Activated CD8-positive, alpha-beta memory T cell treated with anti-CD3 and anti-CD28 coated beads for 24 hours (primary cell): ENCODE measurements at places on chromosomes 5 and 9.

DNA sequence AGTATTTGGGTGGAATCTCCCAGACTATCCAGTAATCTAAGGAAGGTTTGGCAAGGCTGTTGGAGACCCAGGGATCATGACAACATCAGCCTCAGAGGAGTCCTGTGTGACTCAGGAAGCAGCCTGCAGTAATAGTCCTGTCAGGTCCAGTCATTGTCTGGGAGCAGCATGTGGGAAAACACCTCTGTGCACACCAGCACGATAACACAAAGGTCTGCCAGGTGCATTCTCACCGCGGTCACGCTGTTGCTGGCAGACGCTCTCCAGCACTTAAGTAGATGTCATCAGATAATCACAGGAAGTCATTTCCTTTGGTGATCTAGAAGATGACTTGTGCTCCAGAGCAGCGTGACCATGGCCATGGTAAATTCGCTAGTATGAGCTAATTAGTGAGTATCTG lies 99.2 kb upstream of the IQGAP2 start:
- no peak for DNase-seq

GRCh38 chr5:177599731-177600507 lies at the start of gene B4GALT7:
Gene B4GALT7 (plus strand): TSS chr5:177600132. CDS start chr5:177600211, 79 bp downstream.
- peak; percentile 97 for DNase-seq

DNA sequence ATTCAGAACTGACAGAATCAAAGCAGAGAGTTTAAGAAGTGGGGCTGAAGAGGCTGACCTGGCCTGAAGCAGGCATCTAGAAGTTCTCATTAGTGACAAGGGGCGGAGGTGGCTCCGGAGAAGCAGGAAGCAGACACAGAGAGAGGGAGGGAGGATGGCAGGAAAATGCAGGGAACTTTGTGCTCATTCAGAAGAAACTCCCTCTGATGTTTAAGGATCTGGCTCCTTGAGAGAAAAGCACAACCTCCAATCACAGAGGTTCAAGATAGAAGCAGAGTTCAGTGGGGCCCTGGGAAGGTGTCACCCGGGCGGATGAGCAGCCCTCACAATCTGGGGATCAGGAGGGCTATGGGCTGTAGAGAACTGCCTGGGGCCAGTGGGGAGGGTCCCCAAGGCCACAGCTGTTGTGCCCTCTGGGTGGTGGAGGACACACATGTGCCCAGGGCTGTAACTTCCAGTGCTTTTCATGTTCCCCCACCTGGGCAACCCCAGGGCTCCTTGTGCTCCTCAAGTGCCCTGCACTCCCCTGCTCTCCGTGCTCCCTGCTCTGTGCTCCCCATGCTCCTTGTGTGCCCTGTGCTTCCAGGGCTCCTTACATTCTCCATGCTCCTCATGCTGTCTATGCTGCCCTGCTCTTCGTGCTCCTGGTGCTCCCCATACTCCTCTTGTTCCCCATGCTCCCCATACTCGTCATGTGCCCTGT lies 51.4 kb downstream of the TRIP13 start:
- DNase-seq = no peak

GRCh38 chr5:5494489-5495402 lies 72.3 kb downstream of the ICE1 start:
- DNase-seq = peak; percentile 89

GRCh38 chr5:42656651-42657015 lies 100.0 kb upstream of the CCDC152 start:
- DNase-seq = no peak

DNA sequence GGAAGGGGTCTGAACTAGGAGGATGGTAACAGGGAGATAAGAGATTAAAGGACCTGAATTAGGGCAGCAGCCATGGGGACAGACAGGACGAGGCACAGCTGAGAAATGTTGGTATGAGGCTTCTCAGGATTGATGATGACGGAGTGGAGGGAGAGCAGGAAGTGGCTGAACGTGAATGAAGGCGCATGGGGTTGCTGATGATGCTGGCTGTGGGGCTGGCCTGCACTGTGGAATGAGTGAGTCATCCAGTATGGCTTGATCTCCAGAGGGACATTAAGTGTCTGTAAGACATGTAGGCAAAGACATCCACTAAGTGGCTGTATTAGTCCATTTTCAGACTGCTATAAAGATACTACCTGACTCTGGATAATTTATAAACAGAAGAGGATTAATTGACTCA lies 256.4 kb downstream of the ICE1 start:
- no peak for DNase-seq

GRCh38 chr9:84592918-84593317 lies 76.6 kb upstream of the NTRK2 start:
- no peak for DNase-seq

GRCh38 chr5:10291692-10292339 lies 15.9 kb downstream of the CMBL start:
- no peak for DNase-seq
